ENCODE measurements at places on chromosomes 7 and 10. TPM values are rescaled to one million over a fixed set of nuclear protein-coding genes. Genes with fewer than 3 reads are reported as not detected.

The WIPF3 gene
- total RNA-seq: 4.7 TPM

The ALOX5 gene
- 3.1 TPM for total RNA-seq

The GRID1 gene
- total RNA-seq: 2.1 TPM

The GFRA1 gene
- 24.0 TPM for total RNA-seq

The AKR1C3 gene
- total RNA-seq: 1.6 TPM

The ENTPD1 gene
- 8.9 TPM for total RNA-seq

The KCNIP2 gene
- total RNA-seq: 2.1 TPM

The DIP2C gene
- 18.8 TPM for total RNA-seq

The LMBR1 gene
- total RNA-seq: 97.6 TPM

The C10orf67 gene
- total RNA-seq: under 0.01 TPM

The PRRT4 gene
- 6.8 TPM for total RNA-seq

The OPN4 gene
- total RNA-seq: not detected

The ETV1 gene
- 6.3 TPM for total RNA-seq

The AGAP5 gene
- 4.7 TPM for total RNA-seq

The SLC18A2 gene
- 1.0 TPM for total RNA-seq

The HGF gene
- total RNA-seq: 4.7 TPM

The OPALIN gene
- total RNA-seq: not detected

The TRIM74 gene
- not detected for total RNA-seq

The FRAT1 gene
- total RNA-seq: 2.1 TPM

The ANKRD2 gene
- 8.9 TPM for total RNA-seq

The SLC26A5 gene
- not detected for total RNA-seq

The GPR26 gene
- not detected for total RNA-seq

The CYP2E1 gene
- 1.0 TPM for total RNA-seq

The ZNF316 gene
- 9.9 TPM for total RNA-seq

The CTAGE6 gene
- 2.1 TPM for total RNA-seq

The HOXA11 gene
- total RNA-seq: 2.1 TPM

The UCMA gene
- 1.6 TPM for total RNA-seq

The SOSTDC1 gene
- 8.4 TPM for total RNA-seq

The ABCB4 gene
- total RNA-seq: under 0.01 TPM

The PVRIG gene
- total RNA-seq: not detected

The NME8 gene
- not detected for total RNA-seq

The PSMG3 gene
- 19.3 TPM for total RNA-seq

The CALY gene
- not detected for total RNA-seq

The CPA4 gene
- total RNA-seq: 2.1 TPM

The HOXA6 gene
- 3.1 TPM for total RNA-seq

The NPY4R2 gene
- total RNA-seq: 0.52 TPM

The GSTO2 gene
- total RNA-seq: not detected

The LIPN gene
- total RNA-seq: not detected

The GDF2 gene
- not detected for total RNA-seq

The PLPP4 gene
- 0.52 TPM for total RNA-seq

The OR2A42 gene
- under 0.01 TPM for total RNA-seq

The CFAP58 gene
- total RNA-seq: under 0.01 TPM

The CYP2C18 gene
- total RNA-seq: not detected

The PAPSS2 gene
- total RNA-seq: 8.9 TPM

The LIMK1 gene
- 4.7 TPM for total RNA-seq

The OR9A2 gene
- total RNA-seq: not detected

The GLCCI1 gene
- 15.1 TPM for total RNA-seq

The IFIT1B gene
- 2.1 TPM for total RNA-seq

The ZWINT gene
- 10.4 TPM for total RNA-seq

The SLC26A3 gene
- total RNA-seq: not detected

The RPP38 gene
- 6.3 TPM for total RNA-seq

The TEX47 gene
- not detected for total RNA-seq

The SAMD9L gene
- total RNA-seq: 4.2 TPM

The EBLN1 gene
- total RNA-seq: under 0.01 TPM

The LLCFC1 gene
- total RNA-seq: not detected

The PTPRN2 gene
- total RNA-seq: 1.6 TPM

The TYW1B gene
- 6.8 TPM for total RNA-seq

The CADPS2 gene
- 12.5 TPM for total RNA-seq

The RTKN2 gene
- 2.1 TPM for total RNA-seq

The H2BK1 gene
- not detected for total RNA-seq

Measured in skeletal muscle tissue (tissue), 5 donors.